GM06990 (cell line): ENCODE measurements at places on chromosomes 7 and 10.

- no peak for DNase-seq
Observed at GRCh38 chr7:158386866-158387545, 200.6 kb downstream of the PTPRN2 start.

DNA sequence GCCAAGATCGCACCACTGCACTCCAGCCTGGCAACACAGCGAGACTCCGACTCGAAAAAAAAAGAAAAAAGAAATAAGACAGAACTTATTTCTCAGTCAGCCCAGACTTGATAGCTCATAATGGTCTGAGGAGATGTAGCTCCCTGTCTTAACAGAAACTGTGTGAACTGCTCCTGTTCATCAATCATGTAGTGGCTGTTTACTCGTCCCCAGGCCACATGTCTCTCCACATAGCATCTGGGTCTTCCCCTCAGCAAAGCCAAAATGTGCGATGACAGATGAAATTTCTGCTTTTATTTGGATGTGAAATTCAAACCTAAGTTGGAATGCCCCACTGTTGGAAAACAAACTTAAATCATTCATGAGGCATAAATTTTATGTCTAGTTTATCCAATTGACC lies 219.0 kb downstream of the CACNA2D1 start:
- no peak for DNase-seq

GRCh38 chr7:142992427-142992826 lies 30.3 kb upstream of the KEL start:
- DNase-seq = no peak

- DNase-seq = no peak
Observed at GRCh38 chr10:74518061-74518460, 308.3 kb upstream of the KAT6B start.

DNA sequence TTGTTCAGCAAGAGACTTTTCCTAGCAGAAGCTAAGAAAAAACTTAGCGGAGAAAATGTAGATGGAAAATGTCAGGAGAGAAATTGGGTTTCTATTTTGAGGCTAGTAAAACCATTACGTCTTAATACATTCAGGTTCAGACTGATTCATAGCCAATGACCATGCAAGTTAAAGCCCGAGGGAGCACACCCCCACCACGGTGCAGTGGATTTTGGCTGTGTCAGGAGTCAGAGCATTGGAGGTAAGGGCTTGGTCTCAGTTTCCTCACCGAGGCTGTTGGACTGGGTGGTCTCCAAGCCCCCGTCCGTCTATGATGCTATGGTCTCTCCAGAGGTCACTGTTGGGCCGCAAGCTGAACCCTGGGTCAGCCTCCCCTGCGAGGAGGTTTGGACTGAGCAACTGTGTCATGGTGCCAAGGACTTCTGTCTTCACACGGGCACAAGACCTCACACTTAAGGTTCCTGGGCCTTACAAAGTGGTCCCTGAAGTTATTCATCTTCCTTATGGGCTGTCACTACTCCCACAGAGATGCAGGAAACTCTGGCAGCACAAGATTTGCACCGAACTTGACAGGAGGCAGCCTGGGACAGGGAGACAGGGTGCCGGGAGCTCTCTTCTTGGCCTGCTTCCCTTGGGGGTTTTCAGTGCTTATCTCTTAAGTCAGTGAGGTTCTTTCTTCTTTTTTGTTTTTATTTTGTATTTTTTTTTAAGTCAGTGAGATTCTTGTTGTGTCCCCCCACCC lies 186.8 kb downstream of the PHTF2 start:
- no peak for DNase-seq
